Cerebellar nuclear complex (tissue), 1 donor: ENCODE measurements at places on chromosomes 1 and 21.

- DNase-seq: no peak
Measured at GRCh38 chr1:221809091-221810029, 67.5 kb upstream of the DUSP10 start.

- no peak for DNase-seq
Measured at GRCh38 chr1:1962752-1963151, 40.8 kb downstream of the CFAP74 start.

- no peak for DNase-seq
Measured at GRCh38 chr1:245317217-245317616, 162.4 kb downstream of the KIF26B start.

DNA sequence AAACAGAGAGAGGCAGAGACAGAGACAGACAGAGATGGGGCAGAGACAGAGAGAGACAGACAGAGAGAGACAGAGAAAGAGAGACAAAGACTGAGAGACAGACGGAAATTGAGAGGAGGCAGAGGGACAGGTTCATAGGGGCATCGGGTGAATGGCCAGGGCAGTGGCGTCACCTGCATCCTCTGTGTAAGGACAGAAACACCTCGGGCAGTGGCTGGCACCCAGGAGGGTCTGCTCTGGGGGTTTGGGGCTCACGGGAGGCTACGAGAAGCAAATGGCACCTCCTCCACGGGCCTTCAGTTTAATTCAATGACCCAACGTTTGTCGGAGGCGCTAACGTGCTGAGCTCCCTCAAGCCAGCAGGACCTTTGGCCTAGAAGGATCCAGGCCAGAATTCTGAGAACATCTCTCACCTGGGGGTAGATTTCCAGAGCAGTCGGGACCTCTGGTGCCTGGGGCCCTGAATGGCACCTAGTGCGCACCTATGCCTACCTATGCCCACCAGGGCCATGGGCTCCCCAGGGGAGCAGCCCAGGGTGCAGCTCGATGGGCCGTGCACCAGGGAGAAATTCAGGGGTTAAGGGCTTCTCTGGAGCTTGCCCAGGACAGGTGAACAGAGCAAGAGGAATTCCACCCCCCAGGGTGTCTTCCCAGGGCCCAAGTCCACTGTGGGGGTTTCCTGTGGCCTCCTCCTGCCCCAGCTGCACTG, 20.6 kb upstream of the PTTG1IP start:
- DNase-seq: no peak

DNA sequence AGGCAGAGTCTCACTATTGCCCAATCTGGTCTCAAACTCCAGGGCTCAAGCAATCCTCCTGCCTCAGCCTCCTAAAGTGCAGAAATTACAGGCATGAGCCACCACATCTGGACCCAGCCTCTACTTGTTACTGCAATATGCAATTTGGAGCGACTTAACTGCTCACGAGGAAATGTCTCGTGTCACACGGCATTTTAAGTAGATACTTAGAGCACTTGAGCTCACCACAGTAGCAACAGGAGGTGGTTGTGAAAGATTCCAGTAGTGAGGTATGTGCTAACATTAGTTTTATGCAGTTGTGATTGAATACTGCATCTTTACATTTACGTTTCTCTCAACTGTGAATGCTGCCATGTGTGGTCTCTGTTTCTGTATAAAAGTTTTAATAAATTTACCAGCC, 5.8 kb upstream of the NDUFV3 start:
- DNase-seq: no peak

DNA sequence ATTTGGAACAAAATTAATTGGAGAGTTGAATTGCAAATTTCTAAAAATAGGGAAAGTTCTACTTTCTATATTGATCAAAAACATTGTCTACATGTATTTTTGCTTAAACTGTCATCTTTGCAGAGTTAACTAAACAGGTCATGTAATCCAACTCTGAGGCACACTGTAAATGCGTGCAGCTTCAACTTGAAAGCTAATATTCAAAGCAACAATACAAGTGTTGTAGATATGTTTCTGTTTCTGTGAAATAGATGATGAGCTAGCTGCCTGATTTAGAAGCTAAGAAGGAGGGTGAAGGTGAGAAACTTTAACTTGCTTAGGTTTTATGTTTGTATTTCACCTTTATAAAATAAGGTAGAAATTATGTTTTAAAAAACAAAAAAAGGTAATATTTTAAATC, 77.2 kb downstream of the IVNS1ABP start:
- no peak for DNase-seq

DNA sequence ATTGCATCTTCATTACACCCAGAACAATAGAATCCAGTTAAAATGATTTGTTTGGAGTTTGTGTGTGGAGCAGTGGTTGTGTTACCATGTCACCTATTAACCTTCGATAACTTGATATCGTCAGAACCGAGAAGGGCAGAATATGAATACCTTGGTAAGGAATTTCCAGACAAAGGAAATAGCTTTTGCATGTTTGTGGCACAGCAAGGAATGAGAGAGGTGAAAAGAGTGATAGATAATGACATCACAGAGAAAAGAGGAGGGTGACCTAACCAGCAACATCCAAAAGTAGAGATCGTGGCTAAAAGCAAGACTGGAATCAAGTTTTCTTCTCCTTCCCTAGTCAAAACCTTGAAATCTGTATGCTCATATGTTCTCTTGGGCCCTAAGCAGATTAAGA, 244.6 kb upstream of the NEGR1 start:
- no peak for DNase-seq

GRCh38 chr1:209106237-209106741, 477.2 kb upstream of the CAMK1G start:
- DNase-seq: peak; percentile 80

DNA sequence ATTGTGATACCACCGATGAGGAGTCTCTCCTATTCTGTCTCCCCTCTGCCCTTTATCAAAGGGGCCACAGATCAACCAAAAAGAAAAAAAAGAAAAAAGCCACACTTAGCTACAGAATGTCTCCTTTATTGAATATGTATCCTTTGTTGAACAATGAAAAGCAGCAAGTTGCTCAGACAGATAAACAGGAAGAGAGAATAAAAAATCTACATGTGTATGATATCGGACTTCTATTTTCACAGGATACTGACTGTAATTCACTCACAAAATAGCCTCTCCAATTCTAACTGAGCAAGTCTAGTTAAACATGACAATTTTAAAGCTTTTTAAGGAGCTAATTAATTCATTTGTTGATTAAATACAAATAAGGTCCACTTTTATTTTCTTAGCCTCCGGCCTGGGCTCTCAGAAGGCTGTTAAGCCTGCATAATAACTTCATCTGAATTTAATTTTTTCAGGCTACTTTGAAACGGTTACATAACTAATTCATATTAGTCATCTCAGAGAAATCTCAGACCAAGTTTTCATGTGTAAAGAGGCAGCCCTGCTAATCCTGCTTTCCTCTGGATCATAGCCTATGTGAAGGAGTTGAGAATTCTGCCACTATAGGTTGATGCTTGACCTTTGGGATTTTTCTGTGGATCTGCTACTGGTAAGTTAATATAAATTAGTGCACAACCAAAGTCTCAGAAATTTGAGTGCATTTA, 304.1 kb upstream of the NR5A2 start:
- no peak for DNase-seq

DNA sequence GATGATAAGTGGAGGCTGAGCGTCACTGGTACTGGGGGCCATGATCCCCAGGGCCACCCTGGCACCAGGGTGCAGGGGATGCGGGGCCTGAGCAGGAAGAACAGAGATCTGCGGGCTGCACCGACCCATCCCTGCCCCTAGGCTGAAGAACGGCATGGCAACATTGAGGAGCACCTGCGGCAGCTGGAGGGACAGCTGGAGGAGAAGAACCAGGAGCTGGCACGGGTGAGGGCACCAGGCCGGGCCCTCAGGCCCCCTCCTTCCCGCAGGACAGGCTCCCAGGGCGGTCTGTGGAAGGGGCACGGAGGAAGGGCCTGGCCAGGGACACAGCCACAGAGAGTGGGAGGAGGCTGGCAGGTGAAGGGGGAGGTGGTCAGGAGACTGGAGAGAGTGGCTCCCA, 21.8 kb downstream of the PPFIA4 start:
- DNase-seq: no peak

DNA sequence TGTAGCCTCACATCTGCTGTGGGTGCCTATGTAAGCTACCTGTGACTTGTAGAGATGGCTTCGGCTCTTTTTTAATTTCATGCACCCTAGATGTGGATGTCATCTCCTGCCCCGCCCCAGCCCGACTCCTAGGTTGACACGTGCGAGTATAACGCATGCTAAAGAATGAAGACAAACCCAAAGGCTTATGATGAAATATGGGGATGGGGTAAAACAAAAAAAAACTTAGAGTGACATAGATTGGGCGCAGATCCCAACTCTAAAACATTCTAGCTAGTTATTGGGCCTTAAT, 613 bp upstream of the ERO1B start:
- DNase-seq: no peak
